ENCODE measurements at places on chromosomes 6 and 20.

DNA sequence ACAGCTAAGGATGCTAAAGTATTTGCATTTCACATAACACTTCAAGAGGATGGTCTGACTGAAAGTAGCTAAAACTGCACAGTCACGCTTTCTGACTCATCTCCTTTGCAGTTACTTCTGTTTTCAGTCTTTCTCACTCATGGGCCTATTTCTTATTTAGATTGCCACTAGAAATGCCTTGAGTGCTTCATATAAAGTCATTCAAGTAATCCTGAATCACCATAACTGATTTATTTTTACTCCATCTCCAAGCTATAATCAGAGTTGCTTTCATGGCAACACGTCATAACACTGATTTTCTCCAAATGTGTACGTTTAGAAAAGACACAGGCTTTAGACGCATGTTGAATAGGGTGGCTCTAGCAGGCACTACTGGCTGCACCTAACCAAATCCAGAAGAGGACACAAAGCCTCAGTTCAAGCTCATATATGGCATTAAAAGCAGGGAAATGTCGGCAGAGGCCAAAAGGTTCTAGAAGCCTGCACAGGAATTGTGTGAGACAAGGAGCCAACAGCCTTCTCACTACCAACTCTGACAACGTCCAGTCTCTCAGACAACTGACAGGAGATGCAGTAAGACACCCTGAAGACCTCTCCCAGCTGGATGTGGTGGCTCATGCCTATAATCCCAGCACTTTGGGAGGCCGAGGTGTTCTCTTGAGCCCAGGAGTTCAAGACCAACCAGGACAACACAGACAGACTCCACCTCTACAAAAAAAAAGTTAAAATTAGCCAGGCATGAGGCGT, 64.1 kb upstream of the BEND6 start:
- DNase-seq = no peak

DNA sequence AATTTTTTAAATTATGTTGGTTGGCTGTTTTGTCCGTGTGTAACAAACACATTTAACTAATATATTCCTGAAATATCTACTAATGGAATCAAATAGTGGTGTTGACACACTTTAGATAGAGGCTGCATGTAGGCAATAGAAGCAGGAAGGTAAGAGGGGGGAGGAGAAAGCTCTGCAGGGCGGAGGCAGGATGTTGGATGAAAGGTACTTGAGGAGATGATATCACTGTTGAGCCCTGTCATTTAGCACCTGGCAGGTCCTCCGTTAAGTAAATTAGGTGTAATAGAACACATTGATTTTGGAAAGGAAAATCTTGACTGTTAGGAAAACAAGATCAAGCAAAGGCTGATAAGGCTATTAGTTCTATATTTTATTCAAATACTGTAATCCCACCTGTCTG, 618.7 kb downstream of the PKHD1 start:
- DNase-seq = peak; percentile 47

- DNase-seq = no peak
Observed at GRCh38 chr6:39681674-39682121, 43.5 kb downstream of the KIF6 start.

GRCh38 chr6:165844801-165845364, 181.8 kb upstream of the PDE10A start:
- DNase-seq = no peak

DNA sequence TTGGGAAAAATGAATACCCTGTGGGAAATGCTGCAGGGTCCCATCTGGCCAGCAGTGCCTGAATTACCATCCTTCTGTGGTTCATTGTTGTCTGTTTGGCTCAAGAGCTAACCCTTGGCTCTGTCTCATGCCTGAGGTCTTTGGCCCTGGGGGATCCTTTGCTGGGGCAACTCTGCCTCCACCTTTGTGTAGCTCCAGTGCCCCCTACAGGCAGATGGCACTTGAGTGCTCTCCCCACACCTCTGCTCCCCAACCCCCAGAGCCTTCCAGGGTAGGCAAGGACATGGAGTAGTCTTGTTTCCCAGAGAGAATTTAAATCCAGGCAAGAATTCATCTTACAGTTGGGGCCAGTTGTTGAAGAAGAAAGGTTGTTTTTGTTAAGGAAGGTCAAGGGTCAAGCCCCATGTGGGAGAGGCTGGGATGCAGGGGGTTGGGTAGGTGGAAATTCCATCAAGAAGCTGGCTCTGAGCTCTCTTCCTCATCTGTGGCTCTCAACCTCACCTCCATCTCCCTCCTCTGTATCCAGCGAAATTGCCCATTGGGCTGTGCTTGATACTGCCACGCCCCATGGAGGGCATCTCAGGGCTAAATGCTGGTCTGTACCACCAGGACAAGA, 44.2 kb downstream of the ZNF831 start:
- no peak for DNase-seq

DNA sequence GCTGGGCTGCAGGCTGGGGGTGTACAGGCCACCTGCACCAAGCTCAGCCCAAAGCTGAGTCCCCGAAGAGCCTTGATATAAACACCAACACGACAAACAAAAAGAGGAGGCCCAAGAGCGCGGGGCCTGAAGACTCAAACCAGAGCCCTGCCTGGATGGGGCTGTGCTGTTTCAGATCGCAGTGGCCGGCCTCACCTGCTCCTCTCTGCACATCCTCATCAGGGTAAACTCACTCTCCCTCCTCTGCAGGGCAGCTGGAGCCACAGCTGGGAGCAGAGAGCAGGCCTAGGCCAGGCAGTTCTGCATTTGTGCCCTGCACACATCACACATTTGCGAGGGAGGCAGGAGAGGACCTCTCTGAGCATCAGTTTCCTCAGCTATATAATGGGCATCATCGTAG, 3.7 kb upstream of the RBM38 start:
- no peak for DNase-seq

DNA sequence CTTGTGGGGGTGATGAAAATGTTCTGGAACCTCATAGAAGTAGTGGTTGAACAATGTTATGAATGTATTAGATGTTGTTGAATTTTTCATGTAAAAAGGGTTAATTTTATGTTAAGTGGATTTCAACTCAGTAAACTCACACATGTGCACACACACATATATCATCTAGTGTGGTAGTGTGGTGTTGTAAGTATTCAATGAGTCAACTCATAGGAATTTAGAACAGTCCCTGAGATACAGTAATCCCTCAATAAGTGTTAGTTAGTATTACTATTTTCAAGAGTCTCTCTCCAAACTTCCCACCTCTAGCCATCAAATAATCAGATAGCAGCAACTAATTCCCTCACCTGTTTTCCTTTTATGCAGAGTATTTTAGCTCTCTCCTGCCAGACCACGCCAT, 563.1 kb upstream of the JARID2 start:
- DNase-seq = no peak

All from NCI-H345 (cell line).